ENCODE measurements at places on chromosomes 3 and 15.

- no peak overlapping the region for H3K4me3 ChIP-seq
- H3K27me3 ChIP-seq, result no peaks in the 10 kb centered on the region
- no peak overlapping the region for H3K27ac ChIP-seq
- H3K36me3 ChIP-seq, result no peaks in the 10 kb centered on the region
- DNase-seq, result no peak
These were observed 151.5 kb upstream of the BFSP2 start for GRCh38 chr3:133248389-133248788.

DNA sequence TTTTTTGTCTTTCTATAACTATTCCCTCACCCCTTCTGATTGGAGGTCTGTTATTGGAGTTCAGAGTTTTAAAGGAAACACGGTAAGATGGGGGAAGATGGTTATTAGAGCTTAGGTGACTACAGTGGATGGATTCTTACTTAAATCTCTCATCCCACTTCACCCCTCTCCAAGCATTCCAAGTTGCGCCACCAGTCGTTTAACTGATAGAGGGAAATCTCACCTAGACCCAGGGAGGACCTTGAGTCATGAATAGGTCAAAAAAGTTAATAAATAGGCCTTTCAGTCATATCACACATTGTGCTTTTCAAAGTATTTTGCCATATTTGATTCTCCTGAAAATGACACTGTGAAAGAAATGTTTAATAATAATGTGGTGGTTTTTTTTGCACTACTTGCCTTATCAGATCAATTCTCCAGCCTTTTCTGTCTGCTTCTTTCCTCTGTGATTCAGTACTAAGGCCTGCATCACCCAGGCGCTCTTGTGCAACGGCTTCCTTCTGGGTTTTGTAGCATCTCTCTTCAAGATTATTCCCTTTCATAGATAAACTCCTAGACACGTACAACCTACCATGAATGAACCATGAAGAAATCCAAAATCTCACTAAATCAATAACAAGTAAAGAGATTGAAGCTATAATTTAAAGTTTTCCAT lies 100.4 kb upstream of the TGFBR2 start:
- no peaks in the 10 kb centered on the region for H3K27me3 ChIP-seq
- no peak overlapping the region for H3K4me3 ChIP-seq
- DNase-seq, result no peak
- no peaks in the 10 kb centered on the region for H3K4me1 ChIP-seq

DNA sequence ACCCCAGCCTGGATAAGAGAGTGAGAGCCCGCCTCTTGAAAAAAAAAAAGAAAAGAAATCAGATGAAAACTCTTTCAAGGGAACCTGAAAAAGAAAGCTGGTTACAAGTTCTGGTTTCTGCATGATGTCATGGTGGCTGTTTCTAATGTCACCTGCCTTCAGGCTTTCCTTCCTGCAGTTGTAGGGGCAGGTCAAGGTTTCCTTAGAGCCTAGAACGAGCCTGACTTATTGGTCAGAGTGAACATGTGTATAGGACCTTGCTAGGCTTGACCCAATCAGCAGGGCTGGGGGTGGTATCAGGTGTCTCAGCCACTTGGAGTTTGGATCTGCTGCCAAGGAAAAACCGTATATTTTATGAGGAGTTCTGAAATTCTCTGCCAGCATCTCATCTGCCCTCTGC lies 3.8 kb downstream of the IVD start:
- no peak overlapping the region for H3K27ac ChIP-seq
- no peak for DNase-seq
- no peaks in the 10 kb centered on the region for H3K27me3 ChIP-seq
- H3K4me3 ChIP-seq, result no peak overlapping the region
- peaks cover 33% of the 10 kb centered on the region for H3K36me3 ChIP-seq
- peaks cover 29% of the 10 kb centered on the region for H3K4me1 ChIP-seq

- H3K27me3 ChIP-seq, result no peaks in the 10 kb centered on the region
- no peak for DNase-seq
- no peaks in the 10 kb centered on the region for H3K4me1 ChIP-seq
- no peak overlapping the region for H3K27ac ChIP-seq
- no peaks in the 10 kb centered on the region for H3K36me3 ChIP-seq
These were observed 343.7 kb downstream of the ERC2 start for GRCh38 chr3:56124546-56124945.

DNA sequence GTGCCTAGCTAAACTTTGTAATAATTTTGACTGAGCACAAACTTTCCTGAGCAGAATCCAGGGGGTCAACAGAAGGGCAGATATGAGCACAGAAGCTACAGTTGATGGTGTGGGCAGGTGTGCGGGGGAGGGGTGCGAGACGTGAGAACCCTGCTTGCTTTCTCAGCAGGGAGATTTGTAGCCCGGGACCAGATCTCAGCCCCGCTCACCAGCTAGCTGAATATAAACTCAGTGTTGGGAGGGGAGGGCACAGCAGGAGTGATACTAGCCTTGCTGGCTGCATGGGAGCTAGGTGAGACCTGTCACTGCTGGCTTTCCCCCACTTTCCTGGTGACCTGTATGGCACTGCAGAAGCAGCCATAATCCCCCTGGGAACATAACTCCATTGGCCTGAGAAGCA lies 83.4 kb downstream of the CLDN1 start:
- H3K36me3 ChIP-seq, result no peaks in the 10 kb centered on the region
- DNase-seq, result no peak
- H3K4me3 ChIP-seq, result no peak overlapping the region
- no peak overlapping the region for H3K27ac ChIP-seq
- H3K4me1 ChIP-seq, result no peaks in the 10 kb centered on the region

Data from suprapubic skin (tissue), 4 donors.